ENCODE measurements at places on chromosomes 4 and X.

- DNase-seq: no peak
Observed at GRCh38 chrX:63754136-63754859, 30.7 kb downstream of the ARHGEF9 start.

DNA sequence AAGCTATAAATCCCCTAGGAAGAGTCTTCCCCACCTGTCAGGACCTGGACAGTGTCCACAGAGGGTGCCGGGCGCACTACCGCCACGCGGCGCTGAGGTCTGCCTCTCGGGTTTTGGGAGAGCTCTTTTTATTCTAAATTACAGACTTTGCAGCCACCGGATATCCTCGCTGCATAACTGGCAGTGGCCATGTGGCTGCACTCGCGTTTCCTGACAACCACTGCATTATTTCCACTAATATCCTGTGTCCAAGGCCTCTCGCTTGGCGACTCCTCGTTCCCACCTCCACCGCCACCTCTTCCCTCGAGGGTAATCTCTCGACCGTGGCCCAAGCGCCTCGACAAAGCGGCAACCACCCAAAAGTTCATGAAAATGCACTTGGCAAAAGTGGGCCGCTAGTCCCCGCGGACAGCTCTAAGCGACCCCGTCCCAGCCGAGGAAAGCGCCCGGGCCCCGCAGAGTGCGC, 512 bp upstream of the TMEM131L start:
- peak; percentile 28 for DNase-seq

DNA sequence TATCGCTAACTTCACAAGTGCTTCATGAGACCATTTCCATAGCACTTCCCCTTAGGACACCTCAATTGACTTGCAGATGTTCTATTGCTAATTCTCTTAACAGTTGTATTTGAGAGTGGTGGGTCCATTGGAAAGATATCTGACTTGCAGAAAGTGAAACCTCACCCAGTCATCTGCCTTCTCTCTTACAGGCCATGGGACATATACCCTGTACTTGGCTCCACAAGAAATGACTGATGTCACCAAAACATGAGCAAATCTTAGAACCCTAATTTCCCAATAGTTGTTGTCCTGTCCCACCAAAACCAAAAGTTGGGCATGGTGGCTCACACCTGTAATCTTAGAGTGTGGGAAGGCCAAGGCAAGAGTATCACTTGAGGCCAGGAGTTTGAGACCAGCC, 101.9 kb upstream of the MAML3 start:
- DNase-seq: no peak

DNA sequence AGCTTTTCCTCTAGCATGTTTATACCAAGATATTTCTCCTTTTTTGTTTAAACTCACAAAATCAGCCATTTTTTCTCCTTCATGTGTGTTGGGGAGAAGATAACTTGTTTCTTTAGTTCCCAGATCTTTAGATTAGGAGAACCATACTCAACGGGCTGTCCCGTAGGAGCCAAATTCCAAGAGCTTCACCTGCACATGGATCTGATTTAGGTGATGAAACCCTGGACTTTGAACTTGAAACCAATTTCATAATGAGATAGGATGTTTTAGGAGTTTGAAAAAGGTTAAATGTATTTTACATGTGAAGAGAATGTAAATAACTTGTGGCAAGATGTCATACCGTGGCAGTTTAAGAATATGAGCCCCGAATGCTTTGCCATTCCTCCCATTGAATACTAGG, 280.0 kb upstream of the PCDH18 start:
- DNase-seq: no peak

GRCh38 chrX:114626323-114626722, 42.4 kb downstream of the HTR2C start:
- no peak for DNase-seq

- no peak for DNase-seq
Observed at GRCh38 chr4:128525992-128526630, 238.5 kb upstream of the PGRMC2 start.

DNA sequence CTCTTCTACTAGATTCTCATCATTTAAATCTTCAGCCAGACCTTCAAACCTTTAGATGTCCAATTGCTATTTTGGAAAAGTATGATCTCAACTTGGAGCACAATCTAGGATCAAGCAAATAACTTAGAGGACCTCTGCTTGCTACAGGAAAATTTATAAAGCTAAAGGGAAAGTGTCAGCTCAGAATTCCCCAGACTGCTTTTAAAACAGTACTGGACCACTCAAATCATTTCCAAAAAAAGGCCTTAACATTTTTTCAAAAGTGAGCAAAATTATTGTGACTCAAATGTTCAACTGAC, 169.8 kb downstream of the PARM1 start:
- DNase-seq: no peak

DNA sequence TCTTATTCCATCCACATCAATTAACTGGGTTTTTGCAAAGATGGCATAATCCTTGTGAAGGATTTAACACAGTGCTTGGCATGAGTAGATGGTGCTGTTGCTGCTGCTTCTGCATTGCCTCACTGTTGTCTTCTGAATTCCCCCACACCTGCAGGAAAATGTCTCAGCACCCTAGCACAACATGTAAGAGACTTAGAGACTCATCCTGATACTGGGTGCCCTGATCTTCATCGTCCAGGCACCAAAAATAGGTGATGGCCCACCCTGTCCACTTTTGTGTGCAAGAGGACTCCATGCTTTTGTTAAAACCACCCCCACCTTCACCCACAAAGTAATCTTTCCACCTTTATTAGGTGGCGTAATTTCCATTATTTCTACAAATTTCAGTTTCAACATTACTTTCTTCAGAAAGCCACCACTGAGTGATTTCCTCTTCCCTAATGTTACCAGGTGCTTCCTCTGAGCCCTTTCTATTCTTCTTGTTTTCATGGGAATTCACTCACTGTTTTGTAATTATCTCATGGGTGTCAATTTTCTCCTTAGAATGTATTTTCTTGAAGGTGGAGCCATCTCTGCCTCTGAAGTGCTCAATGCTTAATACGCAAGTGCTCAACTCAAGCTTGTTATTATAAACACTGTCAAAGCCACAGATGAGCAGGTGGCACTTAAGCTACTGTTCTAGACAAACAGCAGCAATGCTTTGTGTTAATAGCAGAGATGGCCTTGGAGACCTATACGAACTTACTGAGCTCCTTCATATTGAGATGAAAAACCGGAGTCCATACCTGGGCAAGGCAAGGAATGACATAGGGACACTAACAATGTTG, 89.5 kb downstream of the HS3ST1 start:
- DNase-seq: no peak

DNA sequence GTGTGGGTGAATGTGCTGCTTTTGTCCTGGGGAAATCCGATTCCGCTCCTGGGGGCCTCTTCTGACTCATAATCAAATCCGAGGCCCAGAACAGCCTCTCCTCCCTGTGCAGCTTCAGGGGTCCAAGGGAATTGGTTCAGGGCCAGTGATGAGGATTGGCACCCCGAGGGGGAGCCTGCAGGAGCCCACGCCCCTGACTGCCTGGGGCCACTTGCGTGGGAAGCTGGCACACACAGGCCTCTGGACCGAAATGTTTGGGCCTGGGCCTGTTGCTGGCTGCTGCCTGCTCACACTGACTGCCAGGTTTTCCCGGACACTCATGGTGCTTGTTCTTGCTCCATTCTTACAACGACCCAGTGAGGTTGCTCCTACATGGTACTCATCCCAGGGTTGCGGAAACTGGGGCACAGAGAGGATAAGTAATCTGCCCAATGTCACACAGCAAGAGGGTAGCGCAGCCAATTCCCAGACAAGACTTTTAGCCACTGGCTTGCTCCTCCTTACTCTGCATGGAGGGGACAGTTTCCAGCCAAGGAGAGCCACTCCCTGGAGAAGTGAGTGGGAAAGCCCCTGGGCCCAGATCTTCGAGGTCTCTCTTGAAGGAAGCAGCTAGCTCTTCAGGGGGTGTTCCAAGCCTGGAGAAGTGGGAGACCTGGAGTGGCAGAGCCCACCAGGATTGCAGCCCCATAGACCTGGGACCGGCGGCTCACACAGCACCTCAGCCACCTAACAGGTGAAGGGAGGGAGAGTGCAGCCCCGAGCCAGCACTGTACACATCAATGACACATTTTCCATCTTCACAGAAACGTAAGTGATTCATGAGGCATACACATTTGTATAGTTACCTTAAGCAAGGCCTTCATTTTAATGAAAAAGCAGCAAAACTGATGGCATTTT, 20.3 kb downstream of the CFAP99 start:
- no peak for DNase-seq

DNA sequence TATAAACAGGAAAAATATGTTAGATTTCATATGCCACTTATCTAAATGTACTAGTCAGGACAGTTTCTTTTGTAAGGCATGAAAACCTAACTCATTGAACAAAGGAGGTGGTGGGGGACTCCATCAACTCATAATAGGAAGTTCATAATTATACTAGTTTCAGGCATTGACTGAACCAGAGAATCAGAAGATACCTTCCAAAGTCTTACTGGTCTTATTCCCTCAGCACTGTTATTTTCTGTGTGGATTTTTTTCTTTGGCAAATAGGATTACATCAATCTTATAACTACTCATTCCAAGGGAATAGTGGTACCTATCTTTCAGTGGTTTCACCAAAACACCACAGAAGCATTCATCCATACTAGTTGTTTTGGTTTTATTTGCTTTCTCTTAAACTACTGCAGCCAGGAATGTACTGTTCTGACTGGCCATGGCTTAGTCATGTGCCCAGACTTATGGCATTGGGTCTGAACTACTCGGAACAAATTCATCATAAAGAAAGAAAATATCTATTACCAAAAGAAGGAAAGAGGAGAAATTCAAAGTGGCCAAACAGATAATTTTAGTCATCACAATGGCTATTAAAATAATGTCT, 273.9 kb downstream of the ARAP2 start:
- DNase-seq: no peak

GRCh38 chr4:7842384-7843279, 97.0 kb downstream of the AFAP1 start:
- no peak for DNase-seq

GRCh38 chr4:69485130-69485529, 10.6 kb downstream of the UGT2B4 start:
- no peak for DNase-seq

- no peak for DNase-seq
Observed at GRCh38 chrX:1537031-1537715, at the start of gene P2RY8. TSS of gene P2RY8 (minus strand) at chrX:1537185. CDS start at chrX:1466558, 70,627 bp downstream.

GRCh38 chr4:168634276-168634802, 137.5 kb downstream of the PALLD start:
- no peak for DNase-seq

Data from hypothalamus (tissue), 51 donors.